ENCODE measurements at places on chromosomes 1 and 21. TPM values are rescaled to one million over a fixed set of nuclear protein-coding genes. Genes with fewer than 3 reads are reported as not detected.

DNA sequence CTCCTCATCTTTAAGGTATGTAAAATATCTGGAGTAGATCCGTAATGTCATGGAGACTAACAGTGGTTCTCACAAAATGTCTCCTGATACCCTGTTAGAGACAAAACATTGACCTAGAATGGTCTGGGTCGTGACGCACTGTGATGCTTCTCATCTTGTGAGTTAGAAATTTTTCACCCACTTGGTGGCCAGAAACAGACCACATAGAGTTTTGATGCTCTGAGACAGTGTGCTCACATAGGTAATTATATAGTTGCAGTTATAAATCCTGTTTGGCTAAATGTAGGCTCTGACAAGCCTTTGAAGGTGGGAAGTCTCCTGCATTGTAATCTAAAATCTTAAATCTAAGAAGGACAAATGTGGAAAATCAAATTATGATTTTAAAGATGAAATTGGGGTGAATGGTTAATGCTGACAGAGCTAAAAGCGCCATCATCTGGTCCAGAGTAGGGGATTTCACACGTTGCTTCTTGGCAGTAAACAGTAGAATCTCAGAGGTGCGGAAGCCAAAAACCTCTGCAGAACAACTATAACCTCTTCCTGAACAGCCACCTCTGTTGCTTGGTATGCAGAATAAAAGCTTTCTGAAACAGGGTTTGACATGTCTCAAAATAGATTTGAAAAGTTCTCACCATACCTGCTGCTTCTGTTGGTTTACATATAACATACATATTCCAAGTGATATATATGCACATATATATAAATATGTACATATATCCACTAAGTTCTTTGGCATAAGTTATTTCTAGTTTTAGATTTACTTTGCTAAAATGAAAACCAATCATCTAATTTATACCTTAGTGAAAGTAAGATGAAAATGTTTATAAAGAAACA lies 17.1 kb downstream of the RPAP2 start:
- H3K4me1 ChIP-seq = peaks cover 33% of the 10 kb centered on the region
- H3K4me3 ChIP-seq = peak overlapping the region; percentile 64
- peak; percentile 21 for DNase-seq

DNA sequence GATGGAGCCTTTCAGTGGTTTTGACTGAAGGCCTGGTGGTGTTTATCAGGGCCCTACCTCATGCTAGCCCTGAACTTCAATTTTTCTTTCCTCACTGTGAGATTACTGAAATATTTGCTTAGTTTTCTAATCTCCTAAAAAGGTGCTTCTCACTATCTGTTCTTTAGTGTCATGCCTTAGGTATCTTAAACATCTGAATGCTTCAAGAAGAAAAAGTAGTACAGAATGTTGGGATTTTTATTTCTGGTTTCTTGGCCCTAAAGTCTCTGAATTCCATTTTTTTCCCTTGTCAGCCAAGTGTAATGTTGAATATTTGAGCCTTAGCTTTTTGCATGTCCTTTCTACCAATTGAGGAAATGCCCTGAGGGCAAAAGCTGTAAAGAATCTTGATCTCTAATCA lies 47.9 kb upstream of the PRKACB start:
- no peak overlapping the region for H3K27ac ChIP-seq
- DNase-seq = no peak
- no peaks in the 10 kb centered on the region for H3K27me3 ChIP-seq
- peaks cover 5% of the 10 kb centered on the region for H3K4me1 ChIP-seq

DNA sequence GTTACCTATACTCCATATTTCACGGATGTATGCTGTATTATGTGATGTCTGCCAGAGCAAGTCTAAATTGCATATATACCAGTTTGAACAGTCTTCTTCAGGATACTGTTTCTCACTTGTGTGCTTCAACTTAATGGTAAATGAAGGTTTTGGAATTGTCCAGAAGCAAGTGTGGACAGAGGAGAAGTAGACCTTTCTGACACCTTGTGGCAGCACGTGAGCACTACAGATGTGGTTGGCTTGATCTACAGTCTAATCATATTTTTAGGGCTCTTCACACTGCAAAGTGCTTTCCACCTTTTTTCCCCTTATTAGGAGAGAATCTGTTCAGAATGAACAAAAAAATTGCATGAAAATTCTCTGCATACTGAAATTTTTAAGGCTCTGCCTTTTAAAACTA lies 10.9 kb downstream of the MORC3 start:
- peak overlapping the region; percentile 89 for H3K27ac ChIP-seq
- H3K4me1 ChIP-seq = peaks cover 51% of the 10 kb centered on the region
- H3K36me3 ChIP-seq = peaks cover 55% of the 10 kb centered on the region
- peak; percentile 59 for DNase-seq

DNA sequence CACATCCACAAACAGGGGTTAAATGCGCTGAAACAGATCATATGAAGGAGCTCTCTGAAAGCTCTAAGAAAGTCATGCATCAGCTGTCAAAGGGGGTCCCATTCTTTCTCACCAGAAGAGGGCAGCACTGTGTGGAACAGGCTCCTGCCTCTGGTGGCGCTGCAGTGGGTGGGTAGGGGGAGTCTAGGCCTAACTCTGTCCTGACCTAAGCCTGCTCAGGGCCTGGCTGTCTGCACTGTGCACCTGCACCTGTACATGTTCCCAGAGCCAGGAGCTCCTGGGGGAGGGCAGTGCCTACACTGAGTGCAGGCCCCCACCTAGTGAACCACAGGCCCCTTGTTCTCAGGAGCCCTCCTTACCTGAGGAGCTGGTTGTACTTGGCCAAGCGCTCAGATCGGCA lies 16.0 kb downstream of the ENO1 start:
- peaks cover 8% of the 10 kb centered on the region for H3K36me3 ChIP-seq
- peaks cover 14% of the 10 kb centered on the region for H3K4me1 ChIP-seq
- no peak overlapping the region for H3K4me3 ChIP-seq

DNA sequence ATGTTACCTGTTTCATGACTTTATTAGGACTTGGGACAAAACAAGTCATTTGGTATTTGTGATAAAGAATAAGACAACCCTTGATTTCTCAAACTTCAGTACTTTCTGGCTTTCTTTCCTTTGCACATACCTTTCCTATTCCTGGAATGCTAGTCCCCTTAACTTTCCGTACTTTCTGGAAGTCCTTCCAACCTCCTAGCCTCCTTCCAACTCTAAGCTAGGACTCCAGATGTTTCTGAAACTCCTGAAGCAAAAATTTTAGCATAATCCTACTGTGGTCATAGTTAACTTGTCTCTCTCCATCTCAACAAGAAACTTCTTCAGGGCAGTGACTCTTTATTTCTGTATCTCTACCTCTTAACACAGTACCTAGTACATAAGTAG lies 19.8 kb upstream of the C1orf105 start:
- H3K27me3 ChIP-seq = no peaks in the 10 kb centered on the region
- H3K27ac ChIP-seq = peak overlapping the region; percentile 81
- peaks cover 36% of the 10 kb centered on the region for H3K4me1 ChIP-seq
- DNase-seq = no peak
- H3K36me3 ChIP-seq = no peaks in the 10 kb centered on the region

- H3K4me3 ChIP-seq = no peak overlapping the region
- DNase-seq = no peak
- no peak overlapping the region for H3K27ac ChIP-seq
- peaks cover 16% of the 10 kb centered on the region for H3K27me3 ChIP-seq
Observed at GRCh38 chr1:226479474-226479873, 69.1 kb upstream of the STUM start.

GRCh38 chr1:109350655-109351054 lies 43.8 kb upstream of the MYBPHL start:
- no peak for DNase-seq
- H3K27ac ChIP-seq = no peak overlapping the region
- no peaks in the 10 kb centered on the region for H3K36me3 ChIP-seq
- H3K4me1 ChIP-seq = no peaks in the 10 kb centered on the region
- H3K27me3 ChIP-seq = no peaks in the 10 kb centered on the region

DNA sequence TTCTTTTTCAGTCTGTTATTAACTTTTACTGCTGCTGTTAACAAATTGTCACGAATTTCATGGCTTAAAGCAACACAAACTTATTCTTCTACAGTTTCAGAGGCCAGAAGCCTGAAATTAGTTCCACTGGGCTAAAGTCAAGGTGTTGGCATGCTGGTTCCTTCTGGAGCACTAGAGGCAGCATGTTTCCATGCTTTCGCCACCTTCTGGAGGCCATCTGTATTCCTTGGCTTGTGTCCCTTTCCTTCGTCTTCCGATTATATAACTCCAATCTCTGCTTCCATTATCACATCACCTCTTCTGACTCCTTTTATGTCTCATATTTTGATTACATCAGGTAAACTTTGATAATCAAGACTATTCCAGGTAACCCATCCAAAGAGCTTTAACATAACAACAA lies 1742.1 kb downstream of the BRINP3 start:
- H3K4me3 ChIP-seq = no peak overlapping the region
- no peak overlapping the region for H3K27ac ChIP-seq
- no peaks in the 10 kb centered on the region for H3K27me3 ChIP-seq
- no peaks in the 10 kb centered on the region for H3K36me3 ChIP-seq
- DNase-seq = no peak

DNA sequence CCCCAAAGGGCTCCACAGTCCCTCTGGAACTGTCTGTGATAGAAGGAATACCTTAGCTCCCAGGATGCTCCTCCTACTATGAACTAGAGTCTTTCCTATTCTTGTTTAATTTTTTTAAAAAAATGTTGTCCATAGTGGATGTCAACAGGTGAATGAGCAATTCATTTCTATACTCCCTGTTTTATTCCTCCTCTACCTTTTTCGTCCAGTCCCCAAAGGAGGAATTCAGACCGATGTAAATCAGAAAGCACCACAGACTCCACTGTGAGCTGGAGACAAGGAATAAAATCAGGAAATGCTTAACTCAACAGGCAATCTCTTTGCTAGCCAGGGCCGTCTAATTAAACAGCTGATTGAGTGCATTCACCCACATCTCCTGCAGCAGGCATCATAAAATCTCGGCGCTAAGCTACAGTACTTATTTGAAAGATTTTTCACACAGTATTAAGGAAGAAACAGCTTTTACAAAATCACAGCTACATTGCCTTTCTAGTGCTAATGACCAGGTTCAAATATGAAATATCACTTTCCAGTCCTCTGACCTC lies 381.6 kb downstream of the SIPA1L2 start:
- H3K4me1 ChIP-seq = peaks cover 4% of the 10 kb centered on the region
- H3K36me3 ChIP-seq = peaks cover 2% of the 10 kb centered on the region
- DNase-seq = no peak
- H3K4me3 ChIP-seq = no peak overlapping the region
- peaks cover 32% of the 10 kb centered on the region for H3K27me3 ChIP-seq

GRCh38 chr1:97082160-97082848 lies 360.7 kb downstream of the PTBP2 start:
- peaks cover 35% of the 10 kb centered on the region for H3K36me3 ChIP-seq
- no peak overlapping the region for H3K4me3 ChIP-seq
- DNase-seq = no peak
- no peaks in the 10 kb centered on the region for H3K4me1 ChIP-seq

GRCh38 chr1:228792601-228793000 lies 57.3 kb downstream of the RHOU start:
- H3K4me3 ChIP-seq = no peak overlapping the region
- no peaks in the 10 kb centered on the region for H3K36me3 ChIP-seq
- peaks cover 3% of the 10 kb centered on the region for H3K27me3 ChIP-seq
- no peak for DNase-seq
- H3K4me1 ChIP-seq = peaks cover 12% of the 10 kb centered on the region

- no peak overlapping the region for H3K27ac ChIP-seq
- H3K36me3 ChIP-seq = no peaks in the 10 kb centered on the region
- peaks cover 5% of the 10 kb centered on the region for H3K4me1 ChIP-seq
- H3K27me3 ChIP-seq = peaks cover 9% of the 10 kb centered on the region
- peak overlapping the region; percentile 33 for H3K4me3 ChIP-seq
- DNase-seq = no peak
Observed at GRCh38 chr1:32743380-32744070, 41.0 kb upstream of the SYNC start.

DNA sequence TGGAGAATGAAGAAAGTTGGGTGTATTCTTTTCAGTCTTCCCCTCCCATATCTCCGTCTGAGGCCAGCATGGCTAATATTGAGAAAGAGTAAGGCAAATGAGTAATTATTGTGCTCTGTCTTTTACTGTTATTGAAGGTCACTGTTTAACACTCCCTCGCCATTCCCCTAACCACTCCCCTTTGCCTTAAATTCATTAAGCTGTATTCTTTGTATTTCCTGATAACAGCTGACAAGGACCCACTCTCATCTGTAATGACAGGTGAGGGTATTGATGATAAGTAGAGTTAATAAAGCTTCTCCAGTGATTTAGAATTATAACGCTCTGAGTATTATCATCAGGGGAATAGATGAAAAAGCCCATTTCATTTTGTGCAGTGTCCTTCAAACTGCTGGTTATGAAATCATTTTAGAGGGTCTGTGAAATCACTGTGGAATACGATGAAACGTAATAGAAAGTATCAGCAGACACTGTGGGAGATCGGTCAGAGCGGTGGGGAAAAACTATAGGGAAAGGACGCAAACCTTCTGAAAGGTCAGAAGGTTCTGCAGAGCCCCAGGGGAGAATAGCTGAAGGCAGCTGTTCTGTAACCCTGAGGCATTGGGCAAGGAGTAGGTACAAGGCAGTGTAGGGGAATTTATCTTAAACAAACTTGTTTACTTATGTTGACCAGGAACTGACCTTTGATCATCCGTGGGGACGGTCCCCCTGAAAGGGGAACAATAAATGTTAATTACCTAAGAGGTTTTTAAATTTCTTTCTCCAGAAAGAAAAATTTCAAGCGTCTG lies 46.3 kb upstream of the CACYBP start:
- H3K27me3 ChIP-seq = no peaks in the 10 kb centered on the region
- H3K4me3 ChIP-seq = no peak overlapping the region
- peaks cover 5% of the 10 kb centered on the region for H3K4me1 ChIP-seq
- no peak overlapping the region for H3K27ac ChIP-seq
- DNase-seq = no peak

GRCh38 chr21:14817311-14817710 lies 247.5 kb downstream of the NRIP1 start:
- H3K27me3 ChIP-seq = no peaks in the 10 kb centered on the region
- no peak for DNase-seq
- H3K4me3 ChIP-seq = no peak overlapping the region
- peaks cover 4% of the 10 kb centered on the region for H3K36me3 ChIP-seq
- no peaks in the 10 kb centered on the region for H3K4me1 ChIP-seq

DNA sequence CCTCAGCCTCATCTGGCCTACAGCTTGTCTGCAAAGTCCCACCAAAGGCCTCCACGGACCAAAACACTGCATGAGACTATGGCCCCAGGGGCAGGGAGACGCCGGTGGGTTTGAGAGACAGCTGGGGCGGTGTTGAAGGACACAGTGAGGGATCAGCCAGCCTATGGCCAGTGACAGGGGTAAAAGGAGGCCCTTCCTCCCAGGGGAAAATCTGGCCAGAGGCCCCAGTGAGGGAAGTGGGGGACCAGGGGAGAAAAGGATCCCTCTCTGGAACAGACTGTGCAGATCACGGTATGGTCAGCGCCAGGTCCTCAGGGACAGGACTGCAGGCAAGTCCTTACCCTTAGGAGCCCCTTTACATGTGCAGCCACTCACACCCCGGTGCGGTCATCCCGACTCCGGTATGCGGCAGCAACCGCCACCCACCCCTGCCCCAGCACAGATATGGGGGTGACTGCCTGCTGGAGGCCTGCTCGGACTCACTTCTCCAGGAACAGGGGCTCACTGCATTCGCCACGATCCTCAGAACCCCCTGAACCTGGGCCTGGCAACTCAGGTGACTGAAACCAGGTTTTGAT lies 1.3 kb downstream of the CERS2 start:
- H3K4me3 ChIP-seq = peak overlapping the region; percentile 90
- H3K27ac ChIP-seq = peak overlapping the region; percentile 92
- H3K36me3 ChIP-seq = peaks cover 8% of the 10 kb centered on the region

Gene SH2D2A
- 25.6 TPM for polyA plus RNA-seq

Gene SLAMF9
- polyA plus RNA-seq = not detected

Gene CCDC181
- polyA plus RNA-seq = not detected

Gene NGF
- polyA plus RNA-seq = not detected
